ENCODE measurements at places on chromosomes 16 and 17.

GRCh38 chr17:31842195-31843069, 16.6 kb downstream of the COPRS start:
- DNase-seq = peak; percentile 72

- peak; percentile 13 for DNase-seq
Measured at GRCh38 chr16:22813948-22814710, at the start of gene HS3ST2. Gene HS3ST2 (plus strand): TSS chr16:22814162. CDS start chr16:22814611, 449 bp downstream.

- no peak for DNase-seq
Measured at GRCh38 chr17:7281953-7282751, 634 bp downstream of the SLC2A4 start.

DNA sequence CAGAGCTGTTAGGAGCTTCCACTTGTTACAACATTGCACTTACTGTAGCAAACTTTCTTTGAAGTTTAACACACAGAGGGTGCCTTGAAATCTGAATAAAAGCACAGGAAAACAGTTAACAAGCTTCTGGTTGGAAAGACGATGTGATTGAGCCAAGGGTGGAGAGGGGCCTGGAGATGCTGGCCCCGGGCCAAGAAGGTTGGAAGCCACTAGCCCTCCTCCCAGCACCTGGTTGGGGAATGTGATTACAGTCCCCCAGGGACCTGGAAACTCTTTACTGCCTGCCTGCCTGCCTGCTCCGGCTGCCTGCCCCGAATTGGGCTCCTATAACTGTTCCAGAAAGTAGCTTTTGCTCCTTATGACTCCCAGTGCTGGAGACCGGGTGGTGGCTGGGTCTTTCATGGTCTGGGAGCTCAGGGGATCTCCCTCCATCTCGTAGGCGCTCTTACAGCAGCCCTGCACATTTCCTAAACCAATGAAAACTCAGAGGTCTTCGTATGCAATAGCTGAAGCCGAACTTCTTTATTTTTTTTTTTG, 48.0 kb upstream of the ZFHX3 start:
- DNase-seq = peak; percentile 54

DNA sequence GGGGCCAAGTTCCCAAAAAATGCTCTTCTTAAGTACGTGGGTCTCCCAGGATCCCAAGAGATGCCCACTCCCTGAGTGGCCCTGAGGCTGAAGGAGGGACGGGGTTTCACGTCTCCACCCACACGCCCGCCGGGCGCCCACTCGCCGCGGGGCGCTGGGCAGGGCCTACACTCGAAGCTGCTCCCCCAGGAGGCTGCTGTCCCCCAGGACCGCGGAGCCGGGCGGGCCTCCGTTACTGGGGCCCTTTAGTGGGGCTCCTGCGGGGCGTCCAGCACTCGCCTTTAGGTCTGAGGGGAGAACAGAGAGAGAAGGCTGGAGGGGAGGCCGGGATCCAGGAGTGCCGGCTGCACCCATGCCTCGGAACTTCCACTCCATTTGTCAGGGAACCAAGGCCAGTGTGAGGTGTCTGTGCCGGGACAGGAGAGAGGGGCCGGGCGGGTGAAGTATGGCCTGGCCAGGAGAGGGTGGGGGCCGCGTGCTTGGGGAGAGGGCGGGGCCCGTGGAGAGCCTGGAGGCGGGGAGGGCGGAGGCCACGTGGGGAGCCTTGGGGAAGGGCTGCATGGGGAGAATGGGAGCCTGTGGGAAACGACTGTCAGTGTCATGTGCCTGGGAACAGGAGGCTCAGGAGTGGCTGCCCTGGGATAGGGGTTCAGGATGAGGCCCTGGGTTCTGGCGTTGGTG, 18.8 kb downstream of the NUBP1 start:
- DNase-seq = no peak

GRCh38 chr16:2591476-2592240, 53.8 kb downstream of the PDPK1 start:
- no peak for DNase-seq

DNA sequence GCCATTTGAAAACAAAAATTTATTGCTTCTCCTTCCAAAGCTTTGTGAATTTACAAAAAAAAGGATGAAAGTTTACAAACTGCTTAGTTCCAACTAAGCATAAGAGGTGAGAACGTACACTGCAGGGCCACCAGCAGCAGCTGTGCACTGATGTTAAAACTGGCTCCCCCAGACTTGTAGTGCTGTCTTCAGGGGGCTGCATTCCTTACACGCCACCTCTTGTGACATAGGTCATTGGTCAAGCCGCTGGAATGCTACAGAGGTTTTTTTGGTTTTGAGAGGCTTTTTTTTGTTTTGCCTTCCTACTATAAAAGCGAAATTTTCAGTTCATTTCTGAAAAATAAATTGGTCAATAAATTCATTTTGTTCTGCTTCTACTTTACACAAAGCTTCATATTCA, 6.9 kb downstream of the IFT20 start:
- no peak for DNase-seq

DNA sequence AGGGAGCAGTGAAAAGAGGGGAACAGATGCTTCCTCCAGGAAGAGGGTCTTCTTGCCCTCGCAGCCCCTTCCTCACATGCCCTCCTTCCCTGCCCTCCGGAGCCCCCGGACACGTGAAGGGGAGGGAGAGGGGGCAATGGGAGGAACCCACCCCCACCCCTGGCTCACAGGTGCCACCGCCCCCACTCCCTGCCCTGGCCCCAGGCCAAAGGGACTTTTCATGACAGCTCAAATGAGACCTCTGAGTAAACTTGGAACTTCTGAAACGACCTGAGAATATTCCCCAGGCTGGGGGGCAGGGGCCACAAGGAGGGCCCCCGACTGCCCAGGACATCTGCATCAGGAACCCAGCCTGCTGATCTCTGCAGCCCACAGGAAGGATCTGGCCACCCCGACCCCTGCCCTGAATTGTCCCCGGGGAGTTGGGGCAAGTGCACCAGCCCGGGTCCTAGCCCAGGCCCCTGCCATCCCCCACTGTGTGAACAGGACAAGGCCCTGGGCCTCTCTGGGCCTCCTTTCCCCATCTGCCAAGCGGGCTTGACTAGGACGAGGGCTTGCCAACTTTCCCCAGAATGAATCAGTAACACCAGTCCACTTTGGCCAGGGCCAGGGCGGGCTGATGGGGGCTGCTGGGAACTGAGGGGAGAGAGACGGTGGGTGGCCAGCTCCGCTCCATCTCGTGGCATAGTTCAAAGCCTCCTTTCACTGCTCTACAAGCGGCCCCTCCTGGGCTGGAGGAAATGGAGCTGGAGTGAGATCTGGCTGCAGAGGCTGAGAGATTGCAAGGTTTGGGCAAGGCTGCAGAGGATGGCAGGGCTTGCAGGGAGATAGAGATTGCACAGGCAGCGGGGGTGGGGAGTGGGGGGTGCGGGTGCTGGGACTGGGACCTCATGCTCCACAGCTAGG, 3.8 kb downstream of the IL21R start:
- no peak for DNase-seq

- no peak for DNase-seq
Measured at GRCh38 chr16:11503566-11503965, 83.2 kb downstream of the LITAF start.

DNA sequence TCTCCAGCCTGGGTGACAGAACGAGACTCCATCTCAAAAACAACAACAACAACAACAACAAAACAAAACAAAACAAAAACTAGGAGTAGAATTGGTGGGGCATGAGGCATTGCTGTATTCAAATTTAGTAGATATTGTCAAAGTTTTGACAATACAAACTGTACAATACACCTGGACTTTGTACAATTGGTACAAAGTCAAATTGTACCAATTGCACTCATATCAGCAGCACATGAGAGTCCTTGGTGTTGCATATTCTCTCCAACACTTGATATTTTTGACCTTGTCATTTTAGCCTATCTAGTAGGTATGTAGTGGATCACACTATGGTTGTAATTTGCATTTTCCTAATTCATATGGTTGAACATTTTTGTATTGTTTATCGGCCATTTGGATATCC, 14.3 kb upstream of the ATF7IP2 start:
- DNase-seq = no peak

DNA sequence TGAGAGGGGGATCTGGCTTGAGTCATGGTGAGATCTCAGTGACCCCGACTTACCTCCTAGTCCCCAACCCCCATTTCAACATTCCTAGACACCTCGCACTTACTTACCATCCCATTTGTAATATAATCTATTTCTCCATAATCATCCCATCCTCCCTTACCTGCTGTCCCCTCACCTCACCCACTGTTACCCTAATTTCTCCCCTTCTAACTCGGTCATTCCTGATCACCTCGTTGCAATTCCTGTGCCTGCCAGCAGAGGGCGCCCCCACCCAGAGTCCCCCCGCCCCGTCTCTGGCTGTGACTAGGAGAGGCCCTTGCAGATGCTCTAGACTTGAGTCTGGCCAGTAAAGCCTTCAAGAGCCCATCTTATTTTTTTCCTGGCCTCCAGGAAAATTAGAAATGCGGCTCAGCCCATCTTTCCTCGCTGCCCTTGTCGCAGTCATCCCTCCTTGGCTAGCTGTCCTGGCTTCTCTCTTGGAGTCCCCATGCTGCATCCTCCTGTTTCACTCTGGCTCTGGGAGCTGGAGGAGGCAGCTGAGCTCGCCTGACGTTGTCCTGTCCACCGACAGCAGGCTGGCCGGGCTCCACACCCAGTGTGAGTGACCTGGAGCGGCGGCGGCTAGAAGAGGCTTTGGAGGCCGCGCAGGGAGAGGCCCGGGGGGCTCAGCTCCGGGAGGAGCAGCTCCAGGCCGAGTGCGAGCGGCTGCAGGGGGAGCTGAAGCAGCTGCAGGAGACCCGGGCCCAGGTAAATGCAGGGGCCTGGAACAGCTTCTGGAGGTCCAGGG, 5.0 kb downstream of the TBKBP1 start:
- DNase-seq = peak; percentile 40

DNA sequence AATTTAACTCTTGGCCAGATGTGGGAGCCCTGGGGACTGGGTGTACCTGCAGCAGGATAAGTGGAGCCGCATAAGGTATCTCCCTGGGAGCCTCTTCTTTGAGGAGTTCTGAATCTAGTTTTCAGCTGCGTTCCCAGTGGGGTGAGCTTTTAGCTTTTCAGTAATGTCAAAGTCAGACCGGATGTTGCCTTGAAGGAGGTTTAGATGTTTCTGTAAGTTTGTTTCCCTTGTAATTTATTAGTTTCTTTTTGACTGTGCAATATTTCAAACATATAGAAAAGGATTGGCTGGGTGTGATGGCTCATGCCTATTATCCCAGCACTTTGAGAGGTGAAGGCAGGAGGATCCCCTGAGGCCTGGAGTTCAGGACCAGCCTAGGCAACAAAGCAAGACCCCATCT, 98.6 kb upstream of the EEF2KMT start:
- DNase-seq = no peak

GRCh38 chr16:17471719-17472461, 1.1 kb upstream of the XYLT1 start:
- DNase-seq = peak; percentile 73

DNA sequence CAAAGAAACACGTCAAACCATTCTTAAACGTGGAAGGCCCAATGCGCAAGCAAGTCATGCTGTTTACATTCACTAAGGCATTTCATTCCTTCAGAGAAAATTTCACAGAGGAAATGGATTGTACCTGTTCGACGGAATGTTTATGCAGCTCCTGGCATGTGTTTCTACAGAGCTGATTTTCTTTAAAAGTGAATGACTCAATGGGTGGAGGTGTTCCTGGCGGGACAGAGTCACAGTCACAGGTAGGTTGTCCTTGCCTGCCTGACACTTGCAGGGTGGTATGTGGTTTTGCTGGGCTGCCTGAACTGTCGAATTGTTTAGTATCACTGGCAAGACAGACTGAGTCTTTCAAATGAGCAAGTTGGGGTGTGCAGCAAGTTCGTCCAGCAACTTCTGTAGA, 11.6 kb downstream of the PALB2 start:
- no peak for DNase-seq

- no peak for DNase-seq
Measured at GRCh38 chr17:28968914-28969295, 17.6 kb upstream of the PHF12 start.

GRCh38 chr17:57182621-57183020, 73.7 kb upstream of the MSI2 start:
- DNase-seq = no peak

DNA sequence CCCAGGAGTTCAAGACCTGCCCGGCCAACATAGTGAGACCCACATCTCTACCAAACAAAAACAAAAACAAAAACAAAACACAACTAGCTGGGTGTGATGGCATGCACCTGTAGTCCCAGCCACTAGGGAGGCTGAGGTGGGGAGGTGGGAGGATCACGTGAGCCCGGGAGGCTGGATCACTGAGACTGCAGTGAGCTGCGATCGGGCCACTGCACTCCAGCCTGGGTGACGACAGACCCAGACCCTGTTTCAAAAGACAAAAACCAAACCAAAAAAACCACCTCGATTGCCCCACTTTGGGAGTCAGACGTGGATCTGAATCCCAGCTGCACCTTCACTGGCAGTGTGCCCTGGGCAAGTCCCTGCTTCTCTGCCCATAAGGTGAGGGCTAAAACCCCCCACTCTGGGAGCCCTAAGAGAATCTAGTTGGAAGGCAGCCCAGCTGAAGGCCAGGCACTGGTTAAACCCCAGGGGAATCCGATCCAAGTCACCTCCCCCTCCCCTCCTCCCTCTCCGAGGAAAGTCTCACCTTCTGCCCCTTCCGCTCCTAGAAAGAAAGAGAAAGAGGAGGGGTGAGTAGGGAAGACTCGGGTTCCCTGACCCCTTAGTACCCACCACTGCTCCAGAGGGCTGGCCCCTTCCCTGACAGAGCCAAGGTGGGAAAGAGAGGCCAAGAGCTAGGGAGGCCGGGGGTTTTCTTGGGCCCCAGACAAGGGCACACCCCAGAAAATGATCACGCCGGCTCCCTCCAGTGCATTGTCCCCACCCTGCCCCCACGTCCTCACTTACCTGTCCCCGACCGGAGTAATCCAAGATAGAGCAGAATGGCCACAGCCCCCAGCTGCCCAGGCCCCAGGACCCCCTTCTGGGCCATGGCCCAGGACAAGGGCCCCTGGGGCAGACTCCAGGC, 647 bp downstream of the PRSS8 start:
- no peak for DNase-seq
